ENCODE measurements at places on chromosomes 13 and 19.

DNA sequence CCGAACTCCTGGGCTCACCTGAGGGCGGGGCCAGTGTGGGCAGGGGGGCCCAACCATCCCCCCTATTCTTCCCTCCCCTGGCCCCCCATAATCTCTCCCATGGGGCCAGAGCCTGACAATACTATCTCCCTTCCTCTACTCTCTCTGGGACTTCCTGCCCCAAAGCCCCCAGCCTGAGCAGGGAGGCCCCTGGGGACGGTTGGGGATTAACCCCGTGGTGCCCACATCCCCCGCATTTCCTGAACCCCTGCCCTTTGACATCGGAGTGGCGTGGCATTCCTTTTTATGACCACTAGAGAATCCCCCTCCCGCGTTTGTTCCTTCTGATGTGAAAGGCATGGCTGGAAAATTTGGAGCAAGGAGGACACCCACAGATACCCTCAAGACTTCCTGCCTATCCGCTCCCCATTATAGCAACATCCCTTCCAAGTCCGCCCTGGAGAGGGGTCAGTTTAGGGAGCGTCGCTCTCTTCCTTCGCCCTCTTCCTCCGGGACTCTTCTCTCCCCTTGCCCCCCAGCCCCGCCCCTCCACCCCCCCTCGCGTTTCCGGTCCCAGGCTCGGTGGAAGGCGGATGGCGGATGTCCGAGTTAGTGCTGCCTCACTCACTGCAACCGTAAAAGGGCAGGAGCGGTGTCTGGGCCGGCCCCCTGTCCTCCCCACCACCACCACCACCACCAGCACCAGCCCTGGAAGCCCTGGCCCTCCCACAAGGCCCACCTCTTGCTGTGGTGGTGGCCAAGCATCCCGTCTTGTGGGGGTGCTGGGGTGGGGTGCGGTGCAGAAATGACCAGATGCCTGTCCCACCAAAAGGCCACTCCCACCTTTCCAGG lies 1.8 kb downstream of the VASP start:
- DNase-seq, result no peak

DNA sequence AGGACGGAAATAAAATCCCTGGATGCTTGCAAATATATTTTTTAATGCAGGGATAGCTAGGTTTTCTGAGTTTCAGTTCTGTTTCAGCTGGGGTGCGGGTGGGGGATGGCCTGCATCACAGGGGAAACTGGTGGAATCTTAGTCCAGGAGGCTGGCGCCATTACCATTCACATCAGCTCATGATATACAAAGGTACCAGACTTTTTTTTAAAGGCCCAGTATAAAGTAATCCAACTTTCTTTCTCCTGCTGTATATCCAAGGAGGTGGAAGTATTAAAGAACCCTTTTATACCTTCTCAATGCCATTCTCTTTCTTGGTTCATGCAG lies 343.8 kb downstream of the KCNRG start:
- no peak for DNase-seq

GRCh38 chr13:50893211-50893852 lies 16.3 kb upstream of the RNASEH2B start:
- DNase-seq, result no peak

DNA sequence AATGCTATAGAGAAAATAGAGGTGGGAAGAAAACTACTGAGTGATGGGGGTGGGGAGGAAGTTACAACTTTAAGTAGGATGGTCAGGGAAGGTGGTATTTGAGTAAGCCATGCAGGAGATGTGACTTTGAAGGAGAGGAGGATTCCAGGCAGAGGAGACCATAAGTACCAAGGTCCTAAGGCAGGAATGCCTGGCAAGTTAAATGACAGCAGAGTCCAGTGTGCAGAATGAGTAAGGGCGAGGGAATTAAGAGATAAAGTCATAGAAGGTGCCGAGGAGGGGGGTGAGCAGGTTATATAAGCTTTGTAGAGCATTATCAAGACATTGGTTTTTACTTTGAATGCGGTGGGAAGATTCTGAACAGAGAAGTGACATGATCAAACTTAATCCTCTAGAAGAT lies 43.2 kb upstream of the WDFY2 start:
- DNase-seq, result no peak

DNA sequence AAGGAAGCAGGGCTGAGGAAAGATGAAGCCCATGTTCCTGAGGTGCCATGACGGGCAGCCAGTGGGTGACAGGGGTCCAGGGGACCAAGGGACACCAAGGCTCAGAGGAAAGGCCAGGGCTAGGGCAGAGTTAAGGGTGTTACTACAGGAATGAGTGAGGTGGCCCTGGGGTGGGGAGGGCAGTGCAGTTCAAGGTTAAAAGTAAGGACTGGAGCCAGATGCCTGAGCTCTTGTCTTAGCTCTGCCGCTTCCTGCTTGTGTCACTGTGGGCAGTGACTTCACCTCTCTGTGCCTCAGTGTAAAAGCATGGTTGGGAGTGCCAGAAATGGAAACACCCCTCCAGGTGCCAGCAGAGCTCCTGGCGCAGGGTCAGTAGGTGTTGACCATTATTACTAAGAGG lies 4.9 kb upstream of the ETV2 start:
- no peak for DNase-seq

GRCh38 chr13:79530270-79530669 lies 49.3 kb downstream of the NDFIP2 start:
- DNase-seq, result no peak

GRCh38 chr19:31617010-31617585 lies 267.9 kb upstream of the TSHZ3 start:
- no peak for DNase-seq
